ENCODE measurements at places on chromosomes 3 and 15.

- DNase-seq = no peak
- H3K27ac ChIP-seq = no peak overlapping the region
- no peaks in the 10 kb centered on the region for H3K36me3 ChIP-seq
- H3K4me1 ChIP-seq = no peaks in the 10 kb centered on the region
These were observed 365.1 kb downstream of the MECOM start for GRCh38 chr3:169298247-169298992.

- H3K27me3 ChIP-seq = no peaks in the 10 kb centered on the region
- no peaks in the 10 kb centered on the region for H3K36me3 ChIP-seq
- DNase-seq = no peak
These were observed 37.6 kb downstream of the NANOGP8 start for GRCh38 chr15:35047528-35047927.

DNA sequence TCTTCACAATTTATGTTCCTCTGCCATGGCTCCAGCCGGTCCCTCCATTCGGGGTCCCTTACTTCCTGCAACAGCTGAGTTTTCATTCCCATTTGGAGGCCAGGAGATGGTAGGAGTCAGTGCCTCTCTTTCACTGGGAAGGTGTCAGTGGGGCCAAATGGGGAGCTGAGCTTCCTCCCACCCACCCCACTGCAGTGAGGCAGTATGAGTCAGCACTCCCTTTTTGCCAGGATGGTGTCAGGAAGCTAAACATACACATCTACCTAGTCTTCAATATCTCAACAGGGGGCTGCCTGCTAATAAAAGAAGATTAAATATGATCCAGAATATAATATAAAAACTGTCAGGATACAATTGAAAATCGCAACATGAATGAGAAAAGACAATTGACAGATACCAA lies 12.7 kb upstream of the ACTC1 start:
- no peaks in the 10 kb centered on the region for H3K27me3 ChIP-seq
- H3K4me3 ChIP-seq = no peak overlapping the region
- DNase-seq = peak; percentile 58
- no peaks in the 10 kb centered on the region for H3K36me3 ChIP-seq
- H3K27ac ChIP-seq = no peak overlapping the region

DNA sequence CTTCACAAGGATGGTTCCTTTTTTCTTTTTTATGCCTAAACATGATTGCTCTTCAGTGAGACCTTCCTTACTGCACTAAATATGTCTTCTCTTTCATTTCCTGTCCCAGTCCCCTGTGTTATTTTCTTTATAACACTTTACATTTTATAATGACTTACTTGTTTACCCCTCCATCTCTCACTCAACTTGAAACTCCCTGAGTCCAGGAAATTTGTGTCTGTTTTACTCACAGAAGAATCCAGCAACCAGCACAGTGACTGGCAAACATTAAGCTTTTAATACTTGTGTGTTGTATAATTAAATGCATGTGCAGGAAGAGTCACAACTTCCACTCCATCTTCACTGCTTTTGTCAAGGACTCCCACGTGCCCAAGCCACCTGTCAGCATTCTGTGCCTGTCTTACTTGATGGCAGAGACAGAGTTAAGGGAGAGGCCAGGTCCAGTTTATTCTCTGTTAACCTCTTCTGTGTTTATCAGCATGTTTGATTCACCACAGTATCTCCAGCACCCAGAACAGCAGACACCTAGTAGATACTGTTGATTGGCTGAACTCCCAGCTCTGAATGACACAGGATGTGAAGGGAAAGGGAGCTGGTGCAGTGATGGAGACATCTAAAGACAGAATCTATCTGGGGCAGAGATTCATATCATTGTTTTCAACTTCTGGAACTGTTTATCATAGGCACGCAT lies 42.8 kb downstream of the SSR3 start:
- no peaks in the 10 kb centered on the region for H3K27me3 ChIP-seq
- H3K4me1 ChIP-seq = peaks cover 8% of the 10 kb centered on the region
- H3K36me3 ChIP-seq = no peaks in the 10 kb centered on the region
- no peak overlapping the region for H3K27ac ChIP-seq

GRCh38 chr3:141913150-141913811 lies 36.8 kb downstream of the ATP1B3 start:
- no peaks in the 10 kb centered on the region for H3K27me3 ChIP-seq
- peaks cover 11% of the 10 kb centered on the region for H3K36me3 ChIP-seq
- H3K4me3 ChIP-seq = no peak overlapping the region
- peak; percentile 79 for DNase-seq
- H3K27ac ChIP-seq = no peak overlapping the region

GRCh38 chr3:171260466-171260865 lies 199.7 kb downstream of the TNIK start:
- H3K36me3 ChIP-seq = no peaks in the 10 kb centered on the region
- H3K4me3 ChIP-seq = no peak overlapping the region
- no peak overlapping the region for H3K27ac ChIP-seq
- no peak for DNase-seq

DNA sequence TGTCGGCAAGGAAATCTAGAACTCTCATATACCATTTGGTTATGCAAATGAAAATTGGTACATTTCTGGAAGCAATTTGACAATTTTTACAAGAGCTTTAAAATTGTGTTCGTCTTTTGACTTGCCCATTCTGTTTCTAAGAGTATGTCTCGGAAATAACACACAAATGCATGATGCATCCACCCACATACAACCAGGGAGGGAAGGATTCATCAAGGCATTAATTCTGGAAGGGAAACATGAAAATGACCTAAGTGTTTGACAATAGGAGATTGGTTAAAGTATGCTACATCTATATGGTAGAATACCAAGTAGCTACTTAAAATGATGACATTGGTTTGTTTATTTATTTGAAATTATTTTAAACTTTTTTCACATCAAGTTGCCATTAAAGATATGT lies 58.6 kb downstream of the PIAS1 start:
- peak overlapping the region; percentile 68 for H3K27ac ChIP-seq
- H3K36me3 ChIP-seq = no peaks in the 10 kb centered on the region
- H3K4me1 ChIP-seq = peaks cover 26% of the 10 kb centered on the region
- no peak overlapping the region for H3K4me3 ChIP-seq
- peak; percentile 76 for DNase-seq

- H3K4me3 ChIP-seq = no peak overlapping the region
- no peaks in the 10 kb centered on the region for H3K36me3 ChIP-seq
- H3K27ac ChIP-seq = no peak overlapping the region
- H3K27me3 ChIP-seq = peaks cover 49% of the 10 kb centered on the region
- peaks cover 14% of the 10 kb centered on the region for H3K4me1 ChIP-seq
- DNase-seq = no peak
These were observed 38.3 kb downstream of the ADGRG7 start for GRCh38 chr3:100647657-100648056.

DNA sequence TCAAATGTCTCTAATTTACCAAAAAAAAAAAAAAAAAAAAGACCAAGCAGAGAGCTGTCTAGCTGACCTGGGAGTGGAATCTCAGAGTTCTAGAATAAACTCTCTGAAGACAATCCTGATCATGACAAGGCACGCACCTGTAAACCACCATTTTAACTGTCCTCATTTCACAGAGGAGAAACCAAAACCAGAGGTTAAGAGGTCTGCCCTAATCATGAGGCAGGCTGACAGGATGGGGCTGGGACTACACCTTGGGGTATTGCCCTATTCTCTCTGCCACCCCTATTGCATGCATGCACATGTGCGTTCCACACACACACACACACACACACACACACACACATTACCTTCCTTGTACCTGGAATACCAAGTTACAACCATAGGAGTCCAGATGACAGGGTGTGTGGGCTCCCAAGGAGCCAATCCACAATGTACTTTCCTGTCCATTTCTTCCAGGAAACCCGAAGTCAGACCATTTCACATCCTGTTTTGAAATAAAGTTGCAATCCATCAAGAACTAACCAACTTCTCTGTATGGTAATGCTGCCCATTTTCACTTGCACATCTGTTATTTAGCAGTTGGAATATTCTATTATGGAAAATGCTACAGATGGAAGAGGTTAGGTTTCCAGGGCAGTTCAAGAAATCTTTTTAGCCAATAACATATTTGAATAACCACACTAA lies 34.6 kb downstream of the HSPBAP1 start:
- H3K4me3 ChIP-seq = no peak overlapping the region
- H3K27me3 ChIP-seq = no peaks in the 10 kb centered on the region
- no peaks in the 10 kb centered on the region for H3K36me3 ChIP-seq
- peaks cover 10% of the 10 kb centered on the region for H3K4me1 ChIP-seq
- no peak overlapping the region for H3K27ac ChIP-seq
- no peak for DNase-seq

DNA sequence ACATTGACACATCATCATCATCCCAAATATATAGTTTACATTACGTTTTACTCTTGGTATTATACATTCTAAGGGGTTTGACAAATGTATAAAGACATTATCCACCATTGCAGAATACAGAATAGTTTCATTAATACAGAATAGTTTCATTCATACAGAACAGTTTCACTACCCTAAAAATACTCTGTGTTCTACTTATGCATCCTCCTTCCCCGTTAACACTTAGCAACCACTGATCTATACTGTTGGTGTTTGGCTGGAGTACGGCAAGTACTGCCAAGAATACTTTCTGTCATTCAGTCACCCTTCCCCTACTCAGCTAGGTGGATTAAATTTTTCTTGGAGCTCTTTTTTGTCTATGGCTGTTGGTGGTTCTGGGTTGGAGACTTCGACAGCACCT lies 33.4 kb downstream of the LEKR1 start:
- no peaks in the 10 kb centered on the region for H3K36me3 ChIP-seq
- no peak overlapping the region for H3K4me3 ChIP-seq
- no peak for DNase-seq
- H3K4me1 ChIP-seq = no peaks in the 10 kb centered on the region
- H3K27me3 ChIP-seq = no peaks in the 10 kb centered on the region

DNA sequence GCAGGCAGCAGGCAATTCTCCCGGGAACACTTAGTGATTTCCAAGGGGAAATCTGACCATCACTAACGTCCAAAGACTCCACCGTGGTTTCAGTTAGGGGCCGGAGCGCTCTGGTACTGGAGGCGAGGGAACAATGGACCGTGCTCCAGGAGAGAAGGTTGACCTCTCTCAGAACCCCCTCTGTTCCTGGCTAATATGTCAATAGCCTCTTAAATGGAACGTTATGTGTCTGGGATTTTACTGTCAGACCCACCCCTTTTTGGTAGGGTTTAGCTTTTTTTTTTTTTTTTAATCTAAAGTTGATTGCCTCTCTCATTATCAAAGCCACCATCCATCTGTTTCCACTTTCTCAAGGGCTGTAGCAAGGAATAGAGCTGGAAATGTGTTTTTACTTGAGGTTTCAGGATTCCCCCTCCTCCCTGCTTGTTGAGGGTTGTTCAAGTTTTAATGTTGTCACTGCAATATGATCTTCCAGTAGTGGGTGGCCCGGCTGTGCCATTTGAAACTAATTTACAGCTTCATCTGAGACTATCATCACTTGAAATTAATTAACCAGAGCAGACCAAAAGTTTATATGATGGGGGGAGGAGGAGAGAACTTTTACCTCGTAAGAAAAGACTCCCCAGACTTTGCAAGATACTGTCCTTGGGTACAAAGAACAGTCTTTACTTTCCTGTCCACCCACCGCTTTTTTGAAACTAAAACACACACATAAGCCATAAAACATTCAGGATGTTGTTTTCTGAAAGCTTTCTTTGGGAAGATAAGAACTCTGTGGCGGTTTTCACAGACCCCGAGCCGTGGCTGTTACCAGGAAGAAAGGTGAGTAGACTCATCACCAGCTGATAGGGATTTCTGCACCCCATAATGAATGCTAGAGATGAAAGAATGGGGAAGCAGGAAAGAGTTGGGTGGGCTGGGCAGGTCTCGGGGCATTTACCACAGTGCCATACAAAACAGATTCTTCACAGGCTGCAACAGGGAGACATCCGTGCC lies 187.8 kb downstream of the UACA start:
- peaks cover 20% of the 10 kb centered on the region for H3K27me3 ChIP-seq
- H3K27ac ChIP-seq = no peak overlapping the region
- H3K4me3 ChIP-seq = no peak overlapping the region
- no peaks in the 10 kb centered on the region for H3K36me3 ChIP-seq
- H3K4me1 ChIP-seq = peaks cover 11% of the 10 kb centered on the region

GRCh38 chr3:31710123-31710803 lies 177.5 kb downstream of the STT3B start:
- H3K27ac ChIP-seq = no peak overlapping the region
- H3K4me1 ChIP-seq = peaks cover under 1% of the 10 kb centered on the region
- H3K36me3 ChIP-seq = no peaks in the 10 kb centered on the region
- H3K27me3 ChIP-seq = no peaks in the 10 kb centered on the region
- H3K4me3 ChIP-seq = no peak overlapping the region

- H3K4me1 ChIP-seq = peaks cover 33% of the 10 kb centered on the region
- peak; percentile 55 for DNase-seq
- peak overlapping the region; percentile 96 for H3K4me3 ChIP-seq
These were observed 1.6 kb downstream of the DNAJC13 start for GRCh38 chr3:132418916-132419315.
